ENCODE measurements at places on chromosomes 11 and 22. TPM values are rescaled to one million over a fixed set of nuclear protein-coding genes. Genes with fewer than 3 reads are reported as not detected.

The RIMBP3C gene
- total RNA-seq = not detected

The GSTT2B gene
- 4.2 TPM for total RNA-seq

The TBX1 gene
- 3.1 TPM for total RNA-seq

The MGAT3 gene
- 1.4 TPM for total RNA-seq

The IGF2 gene
- 17.5 TPM for total RNA-seq

The CYTH4 gene
- total RNA-seq = 22.0 TPM

All from sigmoid colon (tissue), 7 donors.